ENCODE measurements at places on chromosomes 11 and 22.

DNA sequence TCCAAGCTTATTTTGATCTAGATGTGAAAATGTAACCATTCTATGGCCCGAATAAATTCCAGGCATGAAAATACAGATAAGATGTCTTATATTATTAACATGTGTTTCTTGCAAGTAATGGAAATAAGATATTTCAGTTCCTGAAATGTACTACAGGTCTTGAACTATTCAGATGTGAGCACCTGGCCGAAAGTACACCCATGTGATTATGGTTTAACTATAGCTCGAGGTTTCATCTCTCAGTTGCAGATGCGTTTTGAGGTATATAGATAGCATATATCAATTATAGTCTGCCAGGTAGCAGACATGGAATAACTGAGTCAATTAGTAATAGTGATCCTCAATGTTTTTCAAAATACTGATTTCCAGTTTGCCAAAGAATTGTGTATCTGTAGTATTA, 68.3 kb downstream of the DDIAS start:
- no peak for DNase-seq

DNA sequence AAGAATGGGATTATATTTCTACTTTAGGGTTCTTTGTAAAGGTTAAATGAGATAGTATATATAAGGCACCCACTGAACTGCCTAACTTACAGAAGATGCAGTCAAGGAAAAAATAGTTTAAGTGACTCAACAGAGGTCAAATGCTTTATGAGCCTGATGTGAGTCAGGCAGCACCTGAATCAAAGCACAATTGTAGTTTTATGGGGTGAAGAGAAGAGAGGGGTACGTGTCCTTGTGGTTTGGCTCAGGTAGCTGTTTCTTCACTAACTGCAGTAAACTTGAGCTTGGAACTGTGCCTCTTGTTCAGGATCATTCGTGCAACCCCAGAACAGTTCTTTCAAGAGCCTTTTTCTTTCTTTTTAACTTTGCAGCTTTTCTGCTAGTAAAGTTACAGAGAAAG, 125.2 kb upstream of the SPON1 start:
- no peak for DNase-seq

- DNase-seq: no peak
These were observed 16.1 kb downstream of the MIAT start for GRCh38 chr22:26673486-26673885.

DNA sequence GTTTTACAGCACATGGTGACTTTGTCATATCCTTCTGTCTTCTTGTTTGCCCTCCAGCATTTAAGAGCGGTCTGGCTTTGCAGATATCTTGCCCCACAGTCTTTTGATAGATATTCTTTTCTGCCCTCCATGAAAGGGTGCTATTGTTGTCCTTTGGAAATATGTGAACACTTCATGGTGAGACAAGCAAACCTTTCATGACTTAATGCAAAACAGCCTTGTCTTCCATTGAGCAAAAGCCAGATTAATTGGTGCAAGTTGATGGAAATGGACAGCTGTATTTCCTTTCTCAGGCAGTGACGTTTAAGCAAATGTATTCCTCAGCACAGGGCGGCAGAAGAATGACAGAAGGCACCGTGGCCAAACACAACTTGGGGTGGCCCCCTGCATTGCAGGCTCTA, 4.4 kb downstream of the DCPS start:
- DNase-seq: no peak

DNA sequence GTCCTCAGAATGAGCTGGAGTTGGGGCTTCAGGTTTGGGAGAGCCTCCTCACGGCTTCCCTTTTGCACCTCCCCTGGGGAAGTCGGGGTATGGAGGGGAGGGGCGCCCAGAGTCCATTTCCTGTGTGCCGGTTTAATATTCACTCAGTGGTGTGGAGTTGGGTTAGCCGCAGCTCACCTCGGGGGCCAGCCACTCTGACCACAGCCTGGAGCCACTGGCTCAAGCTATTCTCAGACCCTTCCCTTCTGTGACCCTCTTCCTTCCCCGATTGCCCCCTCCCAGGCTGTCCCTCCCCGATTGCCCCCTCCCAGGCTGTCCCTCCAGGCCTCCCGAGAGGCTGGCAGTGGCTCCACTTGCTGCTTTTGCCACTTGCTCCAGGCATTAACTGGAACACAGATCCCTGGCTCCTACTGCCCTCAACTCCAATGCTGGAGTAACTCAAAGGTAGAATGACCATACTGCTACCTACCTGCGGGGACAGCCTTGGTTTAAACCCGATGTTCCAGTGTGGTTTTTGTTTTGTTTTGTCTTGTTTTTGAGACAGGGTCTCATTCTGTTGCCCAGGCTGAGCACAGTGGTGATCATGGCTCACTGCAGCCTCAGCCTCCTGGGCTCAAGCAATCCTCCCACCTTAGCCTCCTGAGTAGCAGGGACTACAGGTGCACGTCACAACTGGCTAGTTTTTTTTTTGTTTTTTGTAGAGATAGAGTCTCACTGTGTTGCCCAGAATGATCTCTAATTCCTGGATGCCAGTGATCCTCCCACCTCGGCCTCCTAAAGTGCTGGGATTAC, 29.3 kb downstream of the RPUSD4 start:
- DNase-seq: no peak

DNA sequence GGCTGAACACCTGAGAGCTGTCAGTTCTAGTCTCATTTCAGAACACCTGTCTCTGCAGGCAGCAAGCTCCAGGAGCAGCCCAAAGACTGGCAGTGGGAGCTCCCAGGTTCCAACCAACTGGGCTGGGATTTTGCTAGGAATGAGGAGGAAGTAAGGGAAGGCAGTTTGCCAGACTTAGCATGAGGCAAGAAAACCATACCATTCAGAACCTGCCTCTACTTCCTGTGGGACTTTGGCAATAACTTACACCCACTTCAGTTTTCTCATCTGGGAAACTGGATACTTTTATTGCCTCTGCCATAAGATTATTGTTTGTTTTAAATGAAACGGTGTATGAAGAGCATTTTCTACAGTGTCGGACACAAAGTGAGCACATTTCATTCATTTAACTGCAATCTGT, 363.7 kb upstream of the ISX start:
- DNase-seq: no peak

DNA sequence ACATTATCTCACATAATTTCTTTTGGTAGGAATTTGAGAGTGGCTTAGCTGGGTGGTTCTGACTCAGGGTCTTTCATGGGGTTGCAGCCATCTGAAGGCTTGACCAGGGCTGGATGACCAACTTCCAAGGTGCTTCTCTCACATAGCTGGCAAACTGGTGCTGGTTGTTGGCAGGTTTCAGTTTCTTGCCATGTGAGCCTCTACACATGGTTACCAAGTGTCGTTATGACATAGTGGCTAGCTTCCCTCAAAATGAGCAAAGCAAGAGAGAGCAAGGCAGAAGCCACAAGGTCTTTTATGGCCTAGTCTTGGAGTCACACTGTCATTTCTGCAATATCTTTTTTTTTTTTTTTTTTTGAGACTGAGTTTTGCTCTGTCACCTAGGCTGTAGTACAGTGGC, 4.2 kb upstream of the TFIP11 start:
- DNase-seq: no peak

- no peak for DNase-seq
These were observed 8.2 kb upstream of the BACE1-AS start for GRCh38 chr11:117282956-117283355.

- no peak for DNase-seq
These were observed at the start of gene MYBPC3 for GRCh38 chr11:47352556-47352955. TSS of gene MYBPC3 (minus strand) at chr11:47352702. CDS start at chr11:47352647, 55 bp downstream.

DNA sequence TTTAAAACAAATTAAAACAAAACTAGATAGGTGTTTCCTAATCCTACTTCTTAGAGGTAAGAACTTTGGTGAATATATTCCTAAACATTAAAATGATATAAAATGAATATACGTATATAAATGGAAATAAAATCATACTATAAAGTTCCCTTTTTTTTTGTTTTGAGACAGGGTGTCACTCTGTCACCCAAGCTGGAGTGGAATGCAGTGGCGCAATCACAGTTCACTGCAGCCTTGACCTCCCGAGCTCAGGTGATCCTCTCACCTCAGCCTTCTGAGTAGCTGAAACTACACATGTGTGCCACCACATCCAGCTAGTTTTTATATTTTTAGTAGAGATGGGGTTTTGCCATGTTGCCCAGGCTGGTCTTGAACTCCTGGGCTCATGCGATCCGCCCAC, 44.9 kb downstream of the NPAT start:
- no peak for DNase-seq

DNA sequence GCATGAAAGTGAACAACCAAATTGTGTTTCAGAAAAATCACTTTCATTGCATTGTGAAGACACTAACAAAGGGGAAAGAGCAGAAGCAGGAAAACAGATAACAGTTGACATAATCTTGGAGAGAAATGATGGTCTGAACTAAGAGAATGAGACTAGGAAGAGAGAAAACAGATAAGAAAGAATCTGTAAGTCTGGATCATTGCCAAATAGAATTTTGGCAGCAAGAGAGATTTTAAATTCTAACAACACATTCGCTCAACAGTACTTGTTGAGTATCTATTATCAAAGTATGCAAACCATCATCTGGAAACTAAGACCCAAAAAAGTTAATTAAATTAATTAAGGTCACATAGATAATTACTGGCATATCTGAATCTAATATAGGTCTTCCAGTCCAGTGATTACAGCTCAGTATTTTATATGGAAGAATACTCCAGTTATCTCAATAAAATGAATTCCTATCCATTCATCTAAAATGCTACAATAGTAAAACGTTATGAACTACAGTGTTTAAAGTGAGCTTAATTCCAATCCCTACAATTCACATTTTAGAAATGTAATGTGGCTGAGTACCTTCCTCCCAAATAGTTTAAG, 166.7 kb upstream of the FAT3 start:
- DNase-seq: no peak

- DNase-seq: no peak
These were observed 1.4 kb upstream of the BATF2 start for GRCh38 chr11:64998141-64998540.

GRCh38 chr22:36226189-36226588, 13.1 kb downstream of the APOL2 start:
- DNase-seq: no peak

DNA sequence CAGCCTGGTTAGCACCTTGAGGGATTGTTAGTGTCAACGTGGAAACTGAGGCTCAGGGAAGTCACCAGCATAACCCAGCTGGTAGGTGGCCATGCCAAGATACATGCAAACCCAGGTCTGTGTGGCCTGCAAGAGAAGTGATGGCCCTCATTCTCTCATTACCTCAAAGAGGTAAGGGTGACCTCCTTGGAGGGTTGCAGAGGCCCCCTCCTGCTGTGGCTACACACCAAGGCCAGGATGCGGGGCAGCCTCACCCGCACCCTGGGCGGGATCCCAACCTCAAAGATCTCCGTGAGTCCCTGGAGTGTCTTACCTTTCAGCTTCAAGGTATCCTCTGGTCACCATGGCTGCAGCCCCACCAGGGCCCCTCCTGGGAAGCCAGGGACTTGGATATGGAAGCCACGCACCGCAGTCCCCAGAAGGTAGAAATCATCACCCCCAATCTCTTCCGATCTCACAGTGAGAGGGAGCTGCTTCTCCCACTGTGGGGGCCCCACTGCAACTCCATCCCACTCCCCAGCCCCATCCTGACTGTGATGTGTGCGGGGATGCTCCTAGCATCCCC, 95.4 kb downstream of the MORC2 start:
- no peak for DNase-seq

- no peak for DNase-seq
These were observed 13.1 kb downstream of the LARGE2 start for GRCh38 chr11:45935349-45936064.

- no peak for DNase-seq
These were observed 46.1 kb upstream of the SHISAL1 start for GRCh38 chr22:44358709-44359440.

GRCh38 chr22:38442967-38443627, 11.9 kb downstream of the KCNJ4 start:
- no peak for DNase-seq

DNA sequence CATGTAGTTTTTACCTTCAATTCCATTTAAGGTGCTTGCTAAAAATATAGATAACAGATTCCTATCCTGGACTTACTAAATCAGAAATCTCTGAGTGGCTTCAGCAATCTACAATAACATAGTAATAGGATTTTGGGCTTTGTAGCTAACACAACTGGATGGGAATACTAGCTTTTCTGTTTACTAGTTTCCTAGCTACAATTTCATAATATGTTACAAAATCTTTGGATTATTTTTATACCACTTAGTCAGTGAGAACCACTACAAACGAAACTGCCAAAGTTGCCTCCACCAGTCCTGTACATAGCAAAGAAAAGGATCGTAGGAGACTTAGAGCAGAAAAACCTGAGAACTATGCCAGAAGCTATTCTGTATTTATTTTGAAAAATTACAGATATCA, 87.7 kb upstream of the ANO3 start:
- no peak for DNase-seq

DNA sequence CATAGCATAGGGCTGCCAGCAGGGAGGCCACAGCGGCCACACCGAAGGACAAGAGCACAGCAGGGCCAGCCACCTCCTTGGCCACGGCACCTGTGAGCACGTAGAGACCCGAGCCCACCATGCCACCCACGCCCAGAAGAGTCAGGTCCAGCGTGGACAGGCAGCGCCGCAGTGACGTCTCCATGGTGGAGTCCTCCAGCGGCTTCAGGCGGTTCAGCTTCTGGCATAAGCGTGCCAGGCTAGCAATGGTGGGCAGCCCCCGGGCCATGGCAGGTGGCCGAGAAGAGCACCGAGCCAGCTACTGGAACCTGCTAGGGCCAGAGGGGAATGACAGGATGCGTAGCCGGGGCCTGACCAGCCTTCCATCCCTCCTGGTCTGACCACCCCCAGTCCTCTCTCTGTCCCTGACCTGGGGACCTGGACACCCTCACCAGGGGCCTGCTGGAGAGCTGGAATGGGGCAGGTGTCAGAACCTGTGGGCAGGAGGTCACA, 770 bp downstream of the SLC7A4 start:
- DNase-seq: no peak

- no peak for DNase-seq
These were observed 5.7 kb upstream of the FLI1 start for GRCh38 chr11:128688031-128688713.

DNA sequence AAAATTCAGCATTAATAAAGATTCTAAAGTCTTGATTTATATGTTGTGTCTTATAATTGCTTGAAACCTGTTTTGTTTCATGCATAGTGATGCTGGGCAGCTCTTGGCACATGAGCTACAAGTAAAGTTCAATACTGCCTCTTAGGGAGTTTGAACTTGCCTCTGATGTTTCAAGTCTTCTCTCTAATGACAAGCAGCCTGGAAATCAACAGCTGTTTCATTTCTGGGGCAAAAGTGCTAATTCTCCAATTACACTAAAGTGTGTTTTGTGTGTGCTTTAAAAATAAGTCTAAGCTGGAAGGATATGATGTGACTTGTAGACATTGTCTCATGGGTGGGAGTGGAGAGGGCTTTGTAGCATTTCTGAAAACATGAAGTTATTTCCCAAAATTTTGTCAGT, 23.7 kb upstream of the SESN3 start:
- no peak for DNase-seq

- DNase-seq: no peak
These were observed 8.8 kb downstream of the HOATZ start for GRCh38 chr11:111523343-111523742.

DNA sequence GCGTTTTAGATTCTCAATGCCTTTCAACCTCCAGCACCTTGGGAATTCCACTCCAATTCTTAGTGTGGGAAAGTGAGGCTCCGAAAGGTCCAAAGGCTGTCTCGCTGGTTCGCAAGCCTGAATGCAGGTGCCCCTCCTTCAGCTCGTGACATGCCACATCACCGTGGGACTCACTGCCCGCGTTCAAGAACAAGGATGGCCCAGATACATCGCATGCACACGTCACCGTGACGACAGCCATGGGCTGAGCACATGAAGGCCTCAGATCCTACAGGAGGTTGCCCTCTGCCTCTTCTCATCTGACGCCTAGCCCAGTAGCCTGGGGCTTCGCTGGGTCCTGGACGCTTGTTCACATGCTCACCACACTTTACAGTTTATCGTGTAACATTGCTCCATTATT, 4.4 kb upstream of the LINC01488 start:
- DNase-seq: no peak

All from activated CD4-positive, alpha-beta T cell treated with anti-CD3 and anti-CD28 coated beads, Interleukin-2, amount 50 U/mL, for 24 hours (primary cell).